ENCODE measurements at places on chromosomes 1 and 21.

- DNase-seq, result no peak
Measured at GRCh38 chr1:210087058-210087457, 145.5 kb upstream of the SERTAD4 start.

- DNase-seq, result no peak
Measured at GRCh38 chr1:229370601-229371021, 27.8 kb upstream of the CCSAP start.

DNA sequence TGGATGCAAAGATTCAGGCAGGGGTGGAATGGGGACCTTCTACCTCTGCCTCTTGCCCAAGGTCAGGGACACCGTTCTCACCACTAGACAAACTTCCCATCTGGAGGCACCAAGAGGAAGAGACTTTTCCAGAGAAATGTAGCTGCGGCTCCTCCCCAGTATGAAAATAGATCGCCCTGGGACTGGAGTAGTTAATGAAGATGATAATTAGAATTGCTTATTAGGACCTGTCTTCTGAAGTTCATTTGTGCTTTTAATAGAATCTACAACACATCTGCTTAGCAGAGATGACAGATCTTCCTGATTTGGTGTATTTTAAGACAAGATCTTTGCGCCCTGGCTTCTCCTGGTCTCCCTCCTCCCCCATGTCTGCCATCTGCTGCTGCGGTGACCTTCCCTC, 266.6 kb downstream of the KAZN start:
- DNase-seq, result no peak

DNA sequence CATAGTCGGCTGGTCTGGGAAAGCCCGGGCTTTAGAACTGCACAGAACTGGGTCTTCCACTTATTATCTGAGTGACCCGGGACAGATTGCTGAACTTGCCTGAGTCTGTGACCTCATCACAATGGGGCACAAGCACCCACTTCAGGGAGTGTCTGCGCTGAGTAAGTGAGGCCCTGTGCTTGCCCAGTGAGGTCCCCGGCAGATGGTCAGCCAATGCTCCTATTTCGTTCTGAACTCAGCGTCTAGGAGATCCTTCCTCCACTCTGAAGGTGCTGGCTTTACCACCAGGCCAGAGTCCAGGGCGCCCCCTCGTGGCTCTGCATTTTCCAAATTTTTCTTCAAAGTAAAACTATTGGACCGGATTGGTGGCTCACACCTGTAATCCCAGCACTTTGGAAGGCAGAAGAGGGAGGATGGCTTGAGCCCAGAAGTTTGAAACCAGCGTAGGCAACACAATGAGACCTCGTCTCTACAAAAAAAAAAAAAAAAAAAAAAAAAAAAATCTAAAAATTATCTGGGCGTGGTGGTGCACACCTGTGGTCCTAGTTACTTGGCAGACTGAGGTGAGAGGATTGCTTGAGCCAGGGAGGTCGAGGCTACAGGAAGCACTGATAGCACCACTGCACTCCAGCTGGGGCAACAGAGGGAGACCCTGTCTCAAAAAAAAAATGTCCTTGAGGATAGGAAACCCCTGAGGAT, 61.7 kb downstream of the FCRL5 start:
- DNase-seq, result peak; percentile 69

DNA sequence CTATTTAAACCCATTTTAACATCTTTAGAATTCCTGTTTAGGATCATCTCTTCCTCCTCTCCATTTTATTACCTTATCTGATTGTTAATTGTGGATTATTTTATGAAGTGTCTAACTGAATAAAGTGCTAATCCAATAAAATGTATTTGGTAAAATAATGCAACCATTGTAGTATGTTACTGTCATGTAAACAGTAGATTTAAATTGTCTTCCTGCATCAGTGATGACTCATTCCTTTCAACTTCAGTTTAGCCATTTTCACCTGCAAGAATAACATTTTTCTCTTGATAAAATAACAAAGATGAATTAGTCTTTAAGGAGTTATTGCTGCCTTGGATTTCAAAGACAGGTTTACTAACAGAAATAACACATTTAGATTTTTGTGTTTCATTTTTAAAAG, 5.4 kb downstream of the PPP2R5A start:
- no peak for DNase-seq

DNA sequence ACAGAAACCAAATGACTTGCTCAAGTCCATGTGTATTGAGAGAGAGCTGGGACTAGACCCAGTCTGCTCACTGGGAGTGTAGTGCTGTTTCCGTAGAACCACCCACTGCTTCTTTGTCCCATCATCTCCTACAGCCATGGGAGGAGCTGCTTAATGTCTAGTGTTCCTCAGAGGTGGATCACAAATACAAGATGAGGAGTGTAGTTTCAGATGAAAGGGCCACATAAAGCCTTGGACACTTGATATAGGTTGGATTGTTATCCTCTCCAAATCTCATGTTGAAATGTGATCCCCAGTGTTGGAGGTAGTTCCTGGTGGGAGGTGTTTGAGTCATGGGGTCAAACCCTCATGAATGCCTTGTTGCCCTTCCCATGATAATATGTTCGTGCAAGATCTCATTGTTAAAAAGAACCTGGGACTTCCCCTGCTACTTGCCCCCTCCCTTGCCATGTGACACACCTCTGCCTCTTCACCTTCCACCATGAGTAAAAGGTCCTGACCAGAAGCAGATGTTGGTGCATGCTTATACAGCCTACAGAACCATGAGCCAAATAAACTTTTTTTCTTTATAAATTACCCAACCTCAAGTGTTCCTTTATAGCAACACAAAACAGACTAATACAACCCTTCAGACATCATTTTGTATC, 127.5 kb upstream of the DNAH14 start:
- DNase-seq, result no peak

DNA sequence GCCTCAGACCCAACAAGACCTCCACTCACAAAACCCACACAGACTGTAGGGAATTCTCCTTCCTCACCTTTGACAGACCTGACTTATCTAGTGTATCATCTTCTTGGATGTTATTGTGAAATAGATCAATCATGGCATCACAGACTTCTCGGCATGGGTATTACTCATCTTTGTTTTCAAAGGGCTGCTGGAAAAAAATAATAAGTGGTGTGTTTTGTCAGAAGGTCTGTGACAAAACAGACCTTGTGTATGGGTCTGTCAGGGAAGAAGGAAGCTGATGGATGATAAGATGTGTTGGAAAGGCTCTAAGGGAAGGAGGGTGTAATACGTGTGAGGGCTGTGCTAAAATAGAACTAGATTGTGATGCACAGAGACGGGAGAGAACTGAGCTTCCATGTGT, 13.9 kb upstream of the S100A7 start:
- no peak for DNase-seq

DNA sequence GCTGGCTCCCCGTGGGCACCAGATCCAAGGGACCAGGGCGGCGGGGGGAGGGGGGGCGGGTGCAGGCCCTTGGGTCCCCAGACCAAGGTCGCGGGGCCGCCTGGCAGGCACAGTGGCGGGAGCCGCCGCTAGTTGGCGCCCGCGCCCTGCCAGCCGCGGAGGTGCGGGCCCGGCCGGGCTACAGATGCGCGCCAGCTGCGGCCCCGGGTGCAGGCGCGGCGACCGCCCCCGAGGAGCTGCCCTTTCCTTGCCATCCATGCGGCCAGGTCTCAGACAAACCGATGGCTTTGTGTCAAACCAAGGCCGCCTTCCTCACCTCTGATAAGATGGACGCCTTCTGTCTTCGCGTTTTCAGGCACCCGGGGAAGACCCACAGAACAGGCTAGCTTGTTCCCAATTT, 2.2 kb upstream of the RUNX3 start:
- DNase-seq, result peak; percentile 65

GRCh38 chr1:30649321-30649991, 73.9 kb downstream of the MATN1 start:
- no peak for DNase-seq

DNA sequence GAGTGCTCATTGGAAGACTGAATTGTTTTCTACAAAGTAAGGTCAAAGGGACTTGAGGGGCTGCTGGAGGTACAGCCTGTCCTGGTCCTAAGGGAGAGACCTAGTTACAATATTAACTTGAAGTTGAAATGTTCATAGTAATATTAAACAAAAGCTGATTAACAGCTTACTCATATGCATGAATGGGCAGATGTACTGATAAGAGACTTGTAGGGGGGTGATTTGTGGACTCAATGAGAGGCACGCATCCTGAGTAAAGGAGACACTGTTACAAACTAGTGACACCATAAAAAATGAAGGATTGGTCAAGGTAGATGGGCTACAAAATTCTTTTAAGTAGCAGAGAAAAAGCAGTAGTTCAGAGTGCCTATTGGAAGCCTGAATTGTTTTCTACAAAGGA, 2.7 kb downstream of the HSD11B1 start:
- DNase-seq, result no peak

DNA sequence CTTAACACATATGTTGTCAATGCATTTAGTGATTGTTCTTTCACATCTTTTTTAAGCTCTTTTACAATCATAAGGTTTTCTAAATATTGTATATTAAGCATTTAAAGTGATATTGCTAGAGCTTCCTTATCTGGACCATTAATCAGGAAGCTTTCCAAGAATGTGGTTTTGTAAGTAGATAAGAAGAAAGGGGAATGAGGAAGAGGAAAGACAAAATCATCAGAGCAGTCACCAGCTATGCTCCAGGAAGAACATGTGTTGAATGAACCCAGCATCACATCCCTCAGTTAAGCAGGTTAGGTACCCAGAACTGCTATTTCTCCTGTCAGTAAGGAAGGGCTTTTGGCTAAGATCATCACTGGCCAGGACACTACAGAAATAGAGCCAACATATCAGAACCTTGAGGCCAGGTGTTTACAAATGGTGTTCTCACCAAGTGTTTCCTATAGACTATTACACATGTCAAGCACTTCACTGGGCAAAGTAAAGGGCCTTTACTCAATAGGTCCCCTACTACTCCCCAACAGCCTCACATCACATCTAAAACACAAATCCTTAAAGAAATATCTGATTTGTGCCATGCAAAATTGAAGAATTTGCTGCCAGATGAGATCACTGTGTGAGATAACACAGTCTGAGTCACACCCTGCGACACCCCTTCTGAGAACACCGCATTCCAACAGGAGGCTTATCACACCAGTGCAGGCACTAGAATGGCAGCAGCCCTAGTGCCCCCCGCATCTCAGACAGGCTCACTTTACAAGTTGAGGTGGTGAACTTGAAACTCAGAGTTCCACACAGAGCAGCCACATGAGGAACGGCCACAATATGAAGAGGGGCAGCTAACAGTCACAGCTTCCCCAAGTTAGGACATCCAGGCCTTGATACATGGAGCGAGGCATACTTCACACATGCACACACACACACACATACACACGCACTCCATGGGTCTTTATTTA, 1.8 kb upstream of the SPRR2A start:
- DNase-seq, result no peak

- DNase-seq, result no peak
Measured at GRCh38 chr1:241598249-241598648, 41.9 kb downstream of the CHML start.

- DNase-seq, result peak; percentile 29
Measured at GRCh38 chr1:64470665-64471217, 812 bp downstream of the CACHD1 start.

DNA sequence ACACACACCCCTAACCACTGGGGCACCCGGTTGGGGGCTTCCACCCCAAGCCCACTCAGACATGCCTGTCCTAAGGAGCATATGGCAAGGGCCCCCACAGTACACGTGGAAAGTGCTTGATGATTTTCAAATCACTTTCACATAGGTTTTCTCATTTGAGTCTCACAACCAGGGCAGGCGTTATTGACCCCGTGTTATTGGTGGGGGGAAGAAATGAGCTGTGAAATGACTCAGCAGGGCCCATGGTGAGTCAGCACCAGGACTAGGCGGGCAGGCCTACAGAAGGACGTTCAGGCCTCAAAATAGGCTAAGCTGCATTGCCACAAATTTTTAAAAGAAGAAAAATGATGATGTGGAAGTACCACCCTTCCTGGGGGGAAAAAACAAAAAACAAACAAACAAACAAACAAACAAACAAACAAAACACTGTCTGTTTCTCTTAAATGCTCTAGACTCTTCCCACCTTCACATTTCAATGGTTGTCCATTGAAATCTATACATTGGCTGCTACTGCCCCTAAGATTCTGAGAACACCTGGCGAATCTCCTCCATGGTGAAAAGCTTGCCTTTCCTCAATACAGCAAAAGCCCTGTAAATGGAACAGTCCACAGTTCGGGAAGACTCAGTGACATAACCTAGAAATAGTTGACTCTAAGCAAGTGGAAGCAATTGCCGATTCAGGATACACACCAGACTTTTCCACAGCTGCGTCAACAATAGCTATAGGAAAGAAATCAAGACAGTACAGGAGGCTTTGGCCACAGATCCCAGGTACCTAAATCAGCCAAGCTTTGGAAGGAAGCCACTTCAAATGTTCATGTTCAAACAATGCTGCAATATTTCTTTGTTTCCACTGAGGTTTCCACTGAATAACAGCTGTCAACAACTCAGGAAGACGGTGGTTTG, 234.7 kb downstream of the TOMM20 start:
- no peak for DNase-seq

GRCh38 chr1:218350801-218351266, 5.7 kb downstream of the TGFB2 start:
- no peak for DNase-seq

DNA sequence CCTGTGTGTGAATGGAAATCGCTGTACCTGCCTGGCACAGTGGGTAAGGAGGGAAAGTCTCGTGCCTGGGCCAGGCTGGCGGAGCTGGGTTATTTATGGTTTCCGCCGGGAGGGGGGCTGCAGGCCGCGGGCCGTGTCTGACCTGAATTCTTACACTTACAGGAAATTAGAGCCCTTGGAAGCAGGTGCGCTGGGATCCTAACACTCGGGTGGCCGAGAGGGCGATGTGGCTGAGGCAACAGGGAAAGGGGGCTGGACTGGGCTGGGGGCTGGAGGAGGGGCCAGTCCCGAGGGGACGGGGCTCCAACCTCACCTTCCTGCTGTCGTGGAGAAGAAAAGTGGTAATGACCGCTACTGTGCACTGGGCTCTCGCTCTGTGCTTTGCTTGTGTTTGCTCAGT, 109.4 kb upstream of the WNT4 start:
- DNase-seq, result peak; percentile 39

DNA sequence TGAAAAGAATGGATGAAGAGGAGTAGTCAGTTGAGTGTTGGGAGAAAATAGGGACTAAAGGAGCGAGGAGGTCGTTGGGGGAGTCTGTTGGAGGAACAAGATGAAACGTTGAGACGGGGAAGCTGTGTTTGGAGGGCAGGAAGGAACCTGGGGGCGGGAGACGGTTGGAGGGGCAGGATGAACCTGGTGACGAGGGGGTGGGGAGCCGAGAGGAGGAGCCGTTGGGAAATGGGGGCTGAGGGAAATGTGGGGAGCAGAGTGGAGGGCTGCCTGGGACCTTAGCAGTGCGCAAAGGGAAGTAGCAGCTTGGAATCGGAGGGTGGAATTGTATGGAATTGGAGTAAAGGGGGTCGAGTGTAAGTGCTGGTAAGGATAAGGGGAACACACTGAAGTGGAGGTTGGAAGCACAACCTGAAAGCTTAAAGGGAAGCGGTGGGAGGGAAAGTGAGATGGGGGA, 630 bp downstream of the MTF2 start:
- no peak for DNase-seq

DNA sequence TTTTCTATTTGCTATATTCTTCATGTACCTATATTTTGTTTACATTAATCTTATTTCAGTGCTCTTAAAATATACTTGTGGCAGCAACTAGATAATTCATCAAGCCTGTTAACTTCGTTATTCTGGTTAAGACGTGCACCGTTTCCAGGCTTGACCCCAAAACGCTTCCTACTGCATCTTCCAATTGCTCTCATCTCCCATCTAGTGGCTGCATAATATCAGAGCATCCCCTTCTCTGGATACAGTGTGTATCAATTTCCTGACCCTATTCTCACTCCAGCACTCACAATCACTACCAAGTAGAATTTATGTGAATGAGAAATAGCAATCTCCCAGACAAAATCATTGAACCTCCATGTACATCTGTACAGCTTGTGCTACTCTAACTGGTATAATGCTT, 1280.3 kb upstream of the B3GALT2 start:
- DNase-seq, result no peak

All from upper lobe of left lung (tissue), 6 donors.